Fibroblast of skin of right quadriceps (primary cell): ENCODE measurements at places on chromosomes 6 and 20.

DNA sequence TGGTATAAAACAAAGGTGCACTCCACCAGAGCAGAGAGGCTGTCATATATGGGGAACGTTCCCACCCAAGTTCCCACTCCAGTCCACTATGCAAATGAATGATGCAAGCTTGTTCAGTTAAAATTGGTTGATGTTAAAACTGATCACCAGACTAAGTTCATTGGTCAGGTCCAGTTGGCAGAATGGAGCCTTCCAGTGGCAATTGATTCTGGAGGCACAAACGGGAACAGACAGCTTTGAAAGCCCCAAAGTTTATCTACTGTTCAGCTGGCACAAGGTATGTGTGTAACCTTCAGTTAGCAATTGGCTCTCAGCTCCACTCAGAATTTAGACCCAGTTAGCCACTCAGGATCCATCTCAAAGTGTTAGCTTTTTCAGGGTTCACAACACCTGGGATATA lies 119.4 kb upstream of the CEP85L start:
- no peak for DNase-seq

GRCh38 chr6:163760860-163761259 lies 346.3 kb downstream of the QKI start:
- DNase-seq = no peak

DNA sequence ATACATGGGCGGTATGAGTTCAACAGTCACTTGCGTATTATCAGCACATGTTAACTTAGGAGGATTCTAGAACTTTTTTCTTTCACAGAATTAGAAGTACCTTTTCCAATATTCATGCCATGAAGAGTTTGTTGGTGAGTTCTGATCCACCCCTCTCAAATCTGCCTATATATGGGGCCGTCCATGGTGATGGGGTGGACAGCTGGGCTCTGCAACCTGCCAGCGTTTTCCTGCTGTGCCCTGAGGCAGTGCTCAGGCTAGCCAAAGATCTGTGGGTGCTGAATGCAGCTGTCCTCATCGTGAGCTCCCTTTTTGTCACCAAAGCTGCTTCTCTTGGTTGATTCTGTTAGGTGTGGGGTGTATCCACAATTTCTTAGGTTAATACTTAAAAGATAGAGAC lies 88.7 kb downstream of the THBS2 start:
- DNase-seq = no peak

- DNase-seq = peak; percentile 76
These were observed 18.0 kb downstream of the ATP9A start for GRCh38 chr20:51750037-51750769.

- DNase-seq = no peak
These were observed 5.4 kb downstream of the NKX2-4 start for GRCh38 chr20:21391972-21392352.

DNA sequence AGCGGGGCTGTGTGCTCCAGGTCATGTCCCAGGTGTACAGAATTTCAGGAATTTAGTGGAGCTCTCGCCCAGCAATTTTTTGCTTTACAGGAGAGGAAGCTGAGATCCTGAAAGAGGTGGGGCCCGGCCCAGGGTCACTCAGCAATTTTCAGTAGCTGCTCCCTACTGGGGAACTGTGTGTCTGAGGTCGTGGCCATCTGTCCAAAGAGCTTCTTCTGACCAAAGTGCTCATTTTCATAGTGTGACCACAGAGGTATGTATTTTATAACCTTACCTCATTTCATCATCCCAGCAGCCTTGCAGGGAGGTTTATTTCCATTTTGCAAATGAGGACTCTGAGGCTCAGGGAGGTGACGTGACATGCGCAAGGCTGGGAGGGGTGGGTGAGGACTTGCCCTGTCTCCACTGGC lies 46.3 kb downstream of the FAM209B start:
- DNase-seq = no peak

GRCh38 chr20:59356662-59357165 lies 56.3 kb downstream of the EDN3 start:
- no peak for DNase-seq

DNA sequence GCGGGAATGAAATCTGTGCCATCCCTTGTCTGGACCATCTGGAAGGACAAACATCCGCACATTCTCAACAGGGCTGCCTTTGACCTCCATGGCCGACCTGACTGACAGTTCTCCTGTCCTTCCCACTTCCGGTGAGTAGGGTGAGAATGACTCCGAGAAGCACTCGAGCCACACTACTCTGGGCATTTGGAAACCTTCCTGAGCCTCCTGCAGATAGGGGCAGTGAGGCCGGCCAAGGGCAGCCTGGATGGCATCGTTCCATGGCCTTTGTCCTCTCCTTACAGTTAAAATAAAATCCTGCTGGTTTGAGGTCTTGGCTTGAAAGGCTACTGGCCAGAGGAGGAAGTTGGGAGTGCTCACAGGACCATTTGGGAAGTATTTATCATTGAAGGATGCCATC lies 70.9 kb upstream of the QKI start:
- no peak for DNase-seq

GRCh38 chr6:167505782-167506181 lies 180.9 kb downstream of the TTLL2 start:
- DNase-seq = no peak
